EL (cell line): ENCODE measurements at places on chromosomes 7 and 10.

- DNase-seq = no peak
Measured at GRCh38 chr10:88833723-88834122, 17.9 kb downstream of the ANKRD22 start.

GRCh38 chr7:84985073-84985784 is 201.6 kb downstream of the SEMA3D start:
- no peak for DNase-seq

DNA sequence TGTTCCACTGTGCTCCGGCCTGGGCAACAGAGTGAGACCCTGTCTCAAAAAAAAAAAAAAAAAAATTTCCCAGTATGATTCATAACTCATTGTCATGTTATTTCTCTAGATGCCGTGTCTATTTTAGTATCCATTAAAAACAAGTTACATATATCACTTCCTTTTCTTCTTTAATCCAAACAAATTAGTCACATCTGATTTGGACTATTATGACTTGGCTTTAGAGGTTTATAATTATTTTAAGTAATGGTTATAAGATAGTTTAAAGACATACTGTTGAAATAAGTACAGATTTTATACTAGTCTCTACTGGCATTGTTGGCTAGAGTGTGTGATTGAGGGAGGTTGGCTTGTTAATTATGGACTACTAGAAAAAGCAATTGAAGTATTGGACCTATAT is 53.3 kb downstream of the ZMYND11 start:
- DNase-seq = peak; percentile 24

DNA sequence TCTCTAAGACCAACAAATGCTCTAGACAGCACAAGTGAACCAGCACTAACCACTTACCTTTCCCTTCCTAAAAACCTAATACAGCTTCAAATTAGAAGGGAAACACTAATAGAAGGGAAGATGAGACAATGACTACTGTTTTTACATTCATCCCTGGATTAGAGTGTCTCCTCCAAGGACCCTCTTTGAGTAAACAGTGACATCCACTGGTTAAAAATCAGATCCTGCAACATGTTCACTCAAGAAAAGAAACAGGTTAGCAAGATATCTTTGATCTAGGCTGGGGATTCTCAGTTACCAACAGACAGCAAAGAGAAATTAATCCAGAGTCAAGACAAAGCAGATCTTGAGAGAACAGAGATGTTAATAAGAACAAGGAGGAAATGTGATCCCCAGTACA is 177.7 kb upstream of the GHITM start:
- no peak for DNase-seq

DNA sequence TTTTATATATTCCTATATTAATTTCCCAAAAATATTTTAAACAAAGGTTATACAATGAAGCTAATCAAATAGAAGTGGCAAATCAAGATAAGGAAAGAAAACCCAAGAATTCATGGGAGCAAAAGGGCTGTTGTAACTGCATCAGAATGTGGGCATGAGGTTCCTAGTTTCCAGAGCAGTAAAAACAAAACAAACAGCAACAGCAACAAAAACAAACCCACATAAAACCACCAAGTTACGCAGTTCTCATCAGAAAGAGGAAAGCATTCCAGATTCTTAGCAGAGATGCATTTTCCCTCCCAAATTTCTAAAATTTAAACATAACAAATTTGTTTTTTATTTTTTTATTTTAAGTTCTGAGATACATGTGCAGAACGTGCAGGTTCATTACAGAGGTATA is 34.8 kb upstream of the MSMB start:
- DNase-seq = peak; percentile 34

- peak; percentile 24 for DNase-seq
Measured at GRCh38 chr10:113454341-113455061, 98.4 kb upstream of the HABP2 start.

DNA sequence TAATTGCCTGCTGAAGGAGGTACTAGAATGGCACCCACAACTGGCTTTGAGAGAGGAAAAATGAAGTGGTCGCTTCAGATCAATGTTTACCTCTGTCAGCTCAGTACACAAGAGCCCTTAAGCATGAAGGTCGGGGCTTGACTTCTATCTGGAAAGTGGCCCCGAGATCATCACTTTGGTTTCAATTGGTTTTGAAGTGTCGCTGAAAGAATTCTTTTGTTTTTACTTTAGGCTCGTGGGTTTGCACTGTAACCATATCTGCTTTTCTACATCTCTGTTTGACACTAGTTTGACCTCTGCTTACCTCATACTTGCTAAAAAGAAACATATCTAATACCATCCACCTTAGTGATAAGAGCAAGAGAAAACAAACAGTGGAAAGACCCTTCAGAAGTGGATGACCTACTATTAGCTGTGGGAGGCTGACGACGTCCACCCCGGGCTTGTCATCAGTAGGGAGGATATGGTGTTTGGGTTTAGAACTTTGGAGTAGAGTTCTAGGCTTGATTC is 361.8 kb downstream of the GATA3 start:
- DNase-seq = no peak

DNA sequence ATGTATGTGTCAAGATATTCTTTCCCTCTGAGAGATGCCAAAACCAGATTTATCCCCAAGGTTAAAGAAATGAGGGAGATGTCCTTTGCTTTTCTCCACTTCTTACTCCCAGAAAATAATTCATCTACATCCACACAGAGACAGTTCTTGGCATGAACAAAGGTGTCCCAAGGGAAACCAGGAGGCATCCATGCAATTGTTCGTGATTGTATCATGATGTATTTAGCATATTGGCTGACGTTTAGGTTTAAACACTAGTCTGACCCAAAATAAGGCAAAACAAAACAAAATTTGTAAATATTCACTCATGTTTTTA is 223.9 kb downstream of the C7orf25 start:
- no peak for DNase-seq

GRCh38 chr10:119190353-119190752 is 11.7 kb upstream of the PRDX3 start:
- DNase-seq = peak; percentile 97

- no peak for DNase-seq
Measured at GRCh38 chr10:47445720-47446119, 38.2 kb downstream of the ANXA8 start.

GRCh38 chr10:72638586-72639440 is 12.9 kb upstream of the MICU1 start:
- DNase-seq = no peak

- peak; percentile 12 for DNase-seq
Measured at GRCh38 chr10:100522945-100523344, 3.3 kb upstream of the SEC31B start.

GRCh38 chr7:155856656-155857055 is 44.4 kb upstream of the SHH start:
- DNase-seq = no peak

- DNase-seq = no peak
Measured at GRCh38 chr7:48755061-48755555, 169.2 kb upstream of the CDC14C start.

GRCh38 chr10:18113881-18114280 is 26.3 kb upstream of the CACNB2 start:
- no peak for DNase-seq

GRCh38 chr7:75055155-75055554 is 18.4 kb downstream of the RCC1L start:
- DNase-seq = no peak

- DNase-seq = no peak
Measured at GRCh38 chr7:23691320-23691719, 11.3 kb downstream of the FAM221A start.

GRCh38 chr7:15600298-15600697 is 38.5 kb upstream of the AGMO start:
- no peak for DNase-seq

DNA sequence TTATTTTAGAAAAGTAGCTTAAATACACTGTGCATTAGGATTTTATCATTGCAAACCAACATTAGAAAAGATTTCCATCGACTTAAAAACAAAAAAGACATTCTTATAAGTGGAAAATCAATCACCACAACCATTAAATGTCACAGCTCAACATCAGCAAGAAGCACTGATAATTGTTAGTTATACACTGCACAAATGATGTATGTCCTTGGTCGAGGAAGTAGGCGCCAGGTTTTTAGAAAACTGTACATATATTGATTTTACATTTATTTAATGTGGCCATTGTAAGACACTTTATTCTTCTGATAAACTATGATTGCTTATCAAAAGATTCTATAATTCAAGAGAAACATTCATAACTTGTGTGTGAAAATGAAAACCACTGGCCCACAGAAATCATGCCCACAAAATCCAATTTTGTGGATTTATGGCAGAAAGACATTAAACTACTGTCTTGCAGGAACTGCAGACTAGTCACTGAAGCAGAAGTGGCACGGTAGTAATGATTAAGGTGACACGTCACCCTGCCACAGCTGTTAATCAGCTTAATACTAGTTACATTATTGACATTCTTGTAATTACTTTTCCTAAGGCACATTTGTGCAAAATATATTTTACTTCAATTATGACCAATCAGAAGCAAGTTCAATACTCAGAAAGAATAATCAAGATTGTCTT is 79.4 kb downstream of the VPS41 start:
- no peak for DNase-seq

GRCh38 chr10:6755781-6756460 is 175.8 kb upstream of the PRKCQ start:
- DNase-seq = peak; percentile 60

DNA sequence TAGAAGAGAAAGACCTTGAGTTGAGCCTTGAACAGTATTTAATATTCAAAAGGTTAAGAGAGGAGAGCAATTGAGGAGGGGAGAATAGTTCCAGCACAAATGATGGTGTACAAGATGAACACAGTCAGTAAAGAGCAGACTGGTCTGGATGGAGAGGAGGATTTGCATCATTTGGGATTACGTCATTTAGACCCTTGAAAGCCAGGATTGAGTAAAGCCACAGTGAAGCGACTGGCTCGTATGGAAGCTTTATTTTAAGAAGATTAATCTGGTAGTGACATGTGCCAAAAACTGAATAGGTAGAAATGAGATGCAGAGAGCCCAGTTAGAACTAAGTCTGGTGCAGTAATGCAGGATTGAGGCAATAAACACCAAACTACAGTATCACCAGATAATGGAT is 52.6 kb downstream of the TRUB1 start:
- DNase-seq = no peak
